Stimulated activated CD8-positive, alpha-beta memory T cell treated with anti-CD3 and anti-CD28 coated beads, Interleukin-7, amount 100 ng/mL, for 48 hours (primary cell): ENCODE measurements at places on chromosomes 1 and 21.

DNA sequence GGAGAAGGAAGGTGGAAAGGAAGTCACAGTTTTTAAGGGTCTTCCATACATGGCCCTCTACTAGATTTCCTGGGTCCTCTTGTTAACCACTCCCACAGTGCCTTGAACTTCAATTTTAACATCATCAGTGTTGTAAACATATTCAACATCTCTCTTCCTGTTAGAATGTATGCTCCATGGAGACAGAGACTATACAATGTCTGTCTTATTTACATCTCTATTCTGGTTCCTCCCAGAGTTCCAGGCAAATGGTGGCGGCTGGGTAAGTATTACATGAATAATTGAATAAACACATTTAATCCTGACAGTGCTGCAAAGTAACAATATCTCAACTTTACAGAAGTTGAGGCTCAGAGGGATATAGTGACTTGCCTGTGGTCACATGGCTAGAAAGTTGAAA is 40.3 kb downstream of the CDC7 start:
- no peak for DNase-seq

DNA sequence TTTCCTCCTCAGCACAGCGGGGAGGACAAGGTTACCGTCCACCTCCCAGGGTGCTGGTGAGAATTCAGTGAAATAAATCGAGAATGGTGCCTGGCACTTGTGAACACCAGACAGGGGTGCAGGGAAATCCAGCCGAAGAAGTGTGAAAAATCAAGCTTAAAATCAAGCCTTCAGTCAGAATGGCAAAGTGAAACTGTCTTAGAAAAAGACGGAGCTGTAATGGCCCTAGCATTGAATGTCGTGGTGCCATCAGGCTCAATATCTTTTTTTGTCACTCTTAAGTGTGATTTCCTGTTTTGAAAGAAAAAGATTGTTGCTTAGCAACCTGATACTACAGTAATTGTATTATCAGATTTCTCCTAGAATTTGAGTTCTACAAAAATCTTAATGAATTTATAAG is 22.1 kb downstream of the EDARADD start:
- no peak for DNase-seq

DNA sequence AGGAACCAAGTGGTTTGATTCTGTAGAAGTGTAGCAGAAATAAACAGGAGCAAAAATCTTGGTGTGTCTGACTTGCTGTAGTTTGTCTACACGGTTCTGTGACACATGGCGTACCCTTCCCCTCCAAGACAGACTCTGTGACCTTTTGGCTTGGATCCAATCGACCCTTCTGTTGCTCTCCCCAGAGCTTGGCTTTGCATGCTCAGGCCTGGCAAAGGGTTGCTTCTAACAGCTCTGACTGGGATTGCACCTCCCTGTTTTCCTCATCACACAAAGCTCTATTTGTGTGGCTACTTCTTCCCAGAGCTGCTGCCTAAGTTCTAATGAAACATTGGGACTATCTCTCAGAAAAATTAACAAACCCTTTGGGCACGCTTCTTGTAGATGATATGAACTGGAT is 24.0 kb downstream of the NGF start:
- no peak for DNase-seq

GRCh38 chr1:108865316-108865910 is 8.5 kb upstream of the AKNAD1 start:
- DNase-seq = no peak

DNA sequence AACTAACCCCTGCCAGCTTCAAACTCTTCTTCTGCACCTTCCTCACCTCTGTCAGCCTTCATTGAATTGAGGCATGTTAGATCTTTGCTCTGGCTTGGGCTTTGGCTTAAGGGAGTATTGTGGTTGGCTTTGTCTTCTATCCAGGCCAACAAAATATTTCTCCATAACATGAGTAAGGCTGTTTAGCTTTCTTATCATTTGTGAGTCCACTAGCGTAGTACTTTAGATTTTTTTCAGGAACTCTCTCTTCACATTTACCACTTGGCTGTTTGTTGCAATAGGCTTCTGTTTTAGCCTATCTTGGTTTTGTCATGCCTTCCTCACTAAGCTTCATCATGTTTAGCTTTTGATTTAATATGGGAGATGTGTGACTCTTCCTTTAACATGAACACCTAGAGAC is 417.5 kb downstream of the NCAM2 start:
- no peak for DNase-seq

- DNase-seq = no peak
These were observed 152.4 kb downstream of the PRDM16 start for GRCh38 chr1:3221112-3222041.

- no peak for DNase-seq
These were observed 153.4 kb upstream of the CAMK1G start for GRCh38 chr1:209430107-209430506.

DNA sequence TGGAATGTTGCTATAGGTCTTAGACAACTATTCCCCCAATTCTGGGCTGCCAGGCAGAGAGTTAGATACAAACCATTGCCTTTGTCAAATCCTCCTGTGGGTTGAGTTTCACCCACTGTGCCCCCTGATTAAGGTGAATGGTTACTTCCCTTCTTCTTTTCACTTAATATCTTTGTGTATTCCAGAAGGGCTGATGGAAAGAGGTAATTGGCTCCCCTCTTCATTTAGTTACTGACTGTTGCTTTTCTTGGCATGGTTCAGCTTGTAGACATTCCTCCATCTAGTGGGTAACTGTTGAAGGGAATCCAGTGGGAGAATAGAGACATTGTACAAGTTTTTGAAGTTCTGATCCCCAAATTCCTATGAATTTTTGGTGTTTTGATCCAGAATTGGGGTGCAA is 43.8 kb upstream of the MACF1 start:
- DNase-seq = no peak

DNA sequence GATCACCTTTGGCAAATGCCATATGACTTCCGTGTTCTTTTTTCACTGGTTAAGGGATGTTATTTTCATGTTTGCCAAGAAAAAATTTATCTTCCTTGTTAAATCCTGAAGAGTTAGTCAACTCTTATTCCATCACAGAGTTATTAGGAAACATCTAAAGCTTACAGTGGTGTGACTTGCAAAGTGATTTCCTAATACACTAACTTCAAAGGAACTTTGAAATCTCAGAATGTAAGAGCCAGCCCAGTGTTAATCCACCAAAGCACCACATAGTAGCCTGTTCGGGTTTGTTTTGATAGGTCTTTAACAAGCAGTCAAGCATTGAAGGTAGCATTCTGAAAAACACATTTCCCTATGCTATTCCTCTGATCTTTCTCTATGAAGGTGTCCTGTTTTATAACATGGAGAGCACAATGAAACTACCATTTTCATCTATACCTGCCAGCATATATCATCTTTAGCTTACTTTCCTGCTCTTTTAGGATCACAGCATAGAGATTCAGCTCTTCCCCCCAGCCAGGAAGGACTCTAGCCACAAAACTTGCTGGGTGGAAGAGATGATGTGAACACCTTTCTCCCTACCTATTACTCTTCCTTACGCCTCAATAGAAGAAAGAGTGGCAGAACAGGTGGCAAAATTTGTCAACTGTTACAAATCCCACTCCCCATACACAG is 82.4 kb upstream of the MAGI3 start:
- DNase-seq = no peak

DNA sequence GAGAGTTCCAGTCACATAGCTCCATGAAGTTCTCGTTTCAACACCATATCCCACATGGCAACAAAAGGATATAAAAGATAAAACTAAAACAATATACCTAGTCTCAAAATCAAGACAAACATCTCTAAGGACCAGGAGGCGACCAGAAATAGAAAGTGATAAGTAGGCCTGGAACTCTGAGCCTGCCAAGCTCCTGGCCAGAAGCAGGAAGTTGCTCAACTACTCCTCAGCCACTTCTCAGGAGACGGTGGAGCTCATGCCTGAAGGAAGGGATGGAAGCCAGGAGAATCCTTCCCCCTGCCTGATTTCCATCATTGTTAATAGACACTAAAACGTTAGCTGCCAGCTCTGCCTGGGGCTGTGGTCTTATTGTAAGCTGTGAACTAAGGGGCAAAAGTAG is 94.7 kb downstream of the DISP1 start:
- no peak for DNase-seq

- DNase-seq = no peak
These were observed 9.0 kb downstream of the MPL start for GRCh38 chr1:43346636-43347035.

DNA sequence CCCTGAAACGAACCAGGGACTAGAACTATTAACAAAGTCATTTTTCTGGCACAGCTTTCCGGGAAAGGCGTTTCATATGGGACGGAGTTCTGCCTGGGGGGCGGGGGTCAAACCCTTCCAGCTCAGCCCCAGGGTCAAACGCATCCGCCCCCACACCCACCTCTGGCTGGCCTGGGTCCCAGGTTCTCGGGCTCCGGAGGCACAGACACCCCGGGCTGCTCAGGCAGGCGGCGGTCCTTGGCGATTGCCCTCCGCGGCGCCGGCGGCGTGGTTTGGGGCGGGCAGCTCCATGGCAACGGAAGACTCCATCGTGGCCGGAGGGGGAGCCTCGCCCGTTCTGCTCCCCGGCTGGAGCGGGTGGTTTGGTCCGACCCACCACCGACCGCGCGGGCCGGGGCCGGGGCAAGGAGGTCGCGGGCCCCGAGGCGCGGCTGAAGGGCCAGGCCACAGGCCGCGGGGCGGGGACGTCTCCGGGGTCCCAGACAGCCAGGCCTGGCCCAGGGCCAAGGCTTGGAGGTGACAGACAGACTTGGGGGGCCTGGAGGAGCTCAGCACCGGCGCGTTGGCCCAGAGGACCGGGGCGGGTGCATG is at the start of gene CFAP74:
TSS of gene CFAP74 (minus strand) at position 246 of the 591 bp plus-strand sequence. CDS start 12,830 bp downstream, outside the sequence.
- DNase-seq = no peak

- no peak for DNase-seq
These were observed 85.1 kb downstream of the STUM start for GRCh38 chr1:226633541-226634165.

DNA sequence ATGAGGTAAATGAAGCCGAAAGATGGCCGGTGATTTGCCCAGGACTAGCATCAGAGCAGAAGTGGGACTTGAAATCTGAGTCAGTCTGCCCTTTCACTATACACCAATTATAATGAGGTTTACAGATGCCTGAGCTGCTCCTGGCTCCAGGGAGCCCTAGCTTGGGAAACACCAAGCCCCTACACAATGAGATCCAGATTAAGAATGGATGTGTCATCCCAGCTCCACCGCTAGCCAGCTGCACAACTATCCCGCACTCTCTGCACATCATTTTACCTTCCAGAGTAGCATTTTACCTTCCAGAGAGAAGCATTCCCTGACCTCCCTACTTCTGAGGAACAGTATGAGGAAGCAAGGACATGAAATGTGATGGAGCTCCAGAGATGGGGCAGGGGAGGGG is 27.0 kb downstream of the SERTAD4 start:
- DNase-seq = no peak

- DNase-seq = no peak
These were observed 269.5 kb downstream of the HHAT start for GRCh38 chr1:210598135-210598652.

DNA sequence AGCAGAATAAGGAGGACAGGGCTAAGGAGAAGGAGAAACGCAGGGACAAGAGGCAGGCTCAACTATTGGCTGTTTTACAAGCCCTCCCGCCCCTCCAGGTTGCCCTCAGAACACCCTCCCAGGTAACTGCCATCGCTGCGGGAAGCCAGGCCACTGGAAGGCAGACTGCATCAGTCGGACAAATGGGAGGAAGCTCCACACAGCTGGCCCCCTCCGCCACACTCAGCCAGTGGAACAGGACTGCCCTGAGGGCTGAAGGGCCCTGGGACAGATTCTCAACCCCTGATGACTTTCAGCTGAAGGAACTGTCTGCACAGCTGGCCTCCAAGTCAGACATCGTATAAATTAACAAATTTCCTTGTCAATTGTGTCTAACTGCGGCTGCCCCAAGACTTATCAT is 21.8 kb downstream of the LRRC3 start:
- DNase-seq = no peak

GRCh38 chr1:97593192-97593591 is 327.6 kb downstream of the DPYD start:
- DNase-seq = no peak

DNA sequence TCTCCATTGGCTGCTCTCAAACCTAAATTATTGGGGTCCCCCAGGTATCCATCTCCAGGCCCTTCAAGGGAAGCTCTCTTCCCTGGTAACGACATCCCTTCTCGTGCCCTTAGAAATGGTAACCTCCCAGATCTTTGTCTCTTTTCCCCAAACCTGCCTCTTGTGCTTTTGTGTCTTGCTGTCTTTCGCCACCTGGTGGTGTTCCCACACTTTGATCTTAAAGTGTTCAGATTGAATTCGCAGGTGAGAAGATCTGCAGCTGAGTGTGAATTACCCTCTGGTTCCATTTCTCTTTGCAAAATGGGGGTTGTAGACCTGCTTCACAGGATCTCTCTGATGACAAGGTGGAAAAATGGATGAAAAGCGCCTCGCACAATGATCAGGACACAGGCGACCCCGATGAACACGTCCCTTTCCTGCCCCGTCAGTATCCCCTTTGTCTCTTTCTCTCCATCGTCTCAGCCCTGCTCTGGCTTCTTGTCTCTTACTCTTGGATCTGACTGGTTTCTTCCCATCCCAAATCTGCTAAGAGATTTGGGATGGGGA is 53.1 kb downstream of the DOP1B start:
- no peak for DNase-seq

- DNase-seq = no peak
These were observed 7.2 kb downstream of the FAAH start for GRCh38 chr1:46401154-46401913.

DNA sequence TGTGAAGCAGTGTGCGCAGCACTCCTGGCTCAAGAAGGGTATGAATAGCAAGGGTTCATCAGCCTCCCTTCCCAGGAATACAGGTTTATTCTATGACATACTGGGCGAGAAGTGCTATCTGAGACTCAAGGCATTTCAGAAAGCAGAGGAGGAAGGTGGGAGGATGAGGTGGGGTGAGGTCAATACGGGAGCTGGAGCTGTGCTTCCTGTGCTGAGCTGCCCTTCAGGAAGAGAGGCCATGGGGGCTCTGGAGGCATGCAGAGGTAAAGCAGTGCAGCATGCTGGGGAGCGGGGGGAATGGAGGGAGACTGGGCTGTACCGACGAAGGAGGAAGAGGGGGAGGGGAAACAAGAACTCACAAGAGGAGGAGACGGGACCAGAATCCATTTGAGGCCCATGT is 717.6 kb downstream of the PTPRU start:
- DNase-seq = no peak

- DNase-seq = no peak
These were observed 121.9 kb downstream of the NME7 start for GRCh38 chr1:169245706-169246105.

DNA sequence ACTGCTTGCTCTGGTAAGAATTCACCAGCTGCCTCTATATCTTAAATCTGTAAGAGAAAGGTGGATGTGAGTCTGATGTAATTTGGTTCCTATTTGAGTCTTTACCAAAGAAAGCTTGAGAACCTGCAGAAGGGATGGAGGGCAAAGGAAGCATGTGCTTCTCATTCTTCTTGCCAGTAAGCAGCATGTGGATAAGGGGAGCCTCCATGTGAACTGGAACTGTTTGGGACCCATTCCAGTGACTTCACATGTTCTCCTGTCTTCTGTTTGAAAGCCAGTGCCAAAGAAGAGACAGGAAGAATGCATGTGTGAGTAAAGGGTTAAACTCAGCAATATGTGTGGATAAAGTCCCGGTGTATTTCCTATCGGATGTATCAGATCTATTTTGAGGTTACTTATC is 119.6 kb upstream of the ADGRL2 start:
- DNase-seq = no peak

- no peak for DNase-seq
These were observed 4.5 kb downstream of the CHML start for GRCh38 chr1:241635556-241636152.
